Peyer's patch (tissue), 4 donors: ENCODE measurements at places on chromosomes 7 and 10. TPM values are rescaled to one million over a fixed set of nuclear protein-coding genes. Genes with fewer than 3 reads are reported as not detected.

GRID2IP gene
- 0.40 TPM for total RNA-seq

CISD1 gene
- total RNA-seq = 41.3 TPM

HMX3 gene
- total RNA-seq = not detected

PRKG1 gene
- 89.1 TPM for total RNA-seq

LIPN gene
- total RNA-seq = not detected

H2BK1 gene
- total RNA-seq = not detected

GSTK1 gene
- total RNA-seq = 202 TPM

GTF2IRD1 gene
- total RNA-seq = 2.8 TPM

CACUL1 gene
- 42.6 TPM for total RNA-seq

MARVELD1 gene
- total RNA-seq = 3.5 TPM

SPAM1 gene
- total RNA-seq = not detected

CCSER2 gene
- 33.7 TPM for total RNA-seq

NRCAM gene
- 0.85 TPM for total RNA-seq

ADAM12 gene
- total RNA-seq = 1.1 TPM

LIPF gene
- not detected for total RNA-seq

PLXNA4 gene
- total RNA-seq = 3.5 TPM

CLDN12 gene
- total RNA-seq = 48.0 TPM

ATOH7 gene
- not detected for total RNA-seq

MEIG1 gene
- total RNA-seq = not detected

UFSP1 gene
- 4.7 TPM for total RNA-seq

MOGAT3 gene
- total RNA-seq = 91.4 TPM

GPNMB gene
- 18.3 TPM for total RNA-seq

TUBAL3 gene
- total RNA-seq = 75.2 TPM

SLC18A3 gene
- 0.47 TPM for total RNA-seq

MBL2 gene
- total RNA-seq = not detected

CRYGN gene
- not detected for total RNA-seq

SFMBT2 gene
- total RNA-seq = 4.8 TPM

PTN gene
- 5.0 TPM for total RNA-seq

CPA1 gene
- total RNA-seq = not detected

LSM8 gene
- total RNA-seq = 30.7 TPM

LGI1 gene
- not detected for total RNA-seq

TMEM236 gene
- total RNA-seq = 74.4 TPM

OLAH gene
- total RNA-seq = not detected

COL1A2 gene
- total RNA-seq = 86.4 TPM

OR2A1 gene
- not detected for total RNA-seq

VPS26A gene
- total RNA-seq = 71.0 TPM

HMX2 gene
- not detected for total RNA-seq

CH25H gene
- 3.1 TPM for total RNA-seq

BCCIP gene
- 28.1 TPM for total RNA-seq

CTBP2 gene
- total RNA-seq = 53.6 TPM

SLC12A9 gene
- 28.6 TPM for total RNA-seq

SEMA3C gene
- 66.9 TPM for total RNA-seq

HOGA1 gene
- total RNA-seq = not detected

CCAR1 gene
- 108 TPM for total RNA-seq

MRC1 gene
- total RNA-seq = 13.2 TPM

ADCY1 gene
- total RNA-seq = 0.18 TPM

FAM237B gene
- total RNA-seq = not detected

CC2D2B gene
- total RNA-seq = 1.1 TPM

MPP7 gene
- total RNA-seq = 13.7 TPM

AGAP9 gene
- 84.3 TPM for total RNA-seq

FAM131B gene
- total RNA-seq = 0.83 TPM

PMPCB gene
- total RNA-seq = 35.5 TPM

SPDYE11 gene
- not detected for total RNA-seq

SNCG gene
- total RNA-seq = 8.2 TPM

CYTH3 gene
- 19.0 TPM for total RNA-seq
